ENCODE measurements at places on chromosomes 6 and 20.

- peak; percentile 41 for DNase-seq
Measured at GRCh38 chr20:32902456-32903420, 44.0 kb downstream of the EFCAB8 start.

DNA sequence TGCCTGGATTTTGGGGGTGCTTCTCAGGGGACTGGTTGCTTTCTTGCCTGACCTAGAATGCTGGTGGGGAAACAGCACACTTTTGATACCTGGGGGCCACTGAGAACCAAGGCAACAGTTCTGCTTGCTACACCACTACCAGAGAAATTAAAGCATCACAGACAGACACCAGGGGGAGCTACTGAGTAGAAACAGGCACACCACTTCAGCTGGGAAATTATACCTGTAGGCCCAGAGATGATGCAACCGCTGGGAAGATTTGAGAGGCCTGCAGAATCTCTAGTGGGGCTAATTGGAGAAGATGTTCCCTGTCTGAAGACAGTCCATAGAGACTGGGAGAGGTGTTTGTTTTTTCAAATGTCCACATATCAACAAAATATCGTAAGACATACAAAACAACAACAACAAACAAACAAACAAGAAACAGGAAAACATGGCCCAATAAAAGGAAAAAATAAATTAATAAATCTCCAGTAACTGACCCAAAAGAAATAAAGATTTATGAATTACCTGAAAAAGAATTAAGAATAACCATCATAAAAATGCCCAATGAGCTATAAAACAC is 129.4 kb upstream of the RIN2 start:
- peak; percentile 50 for DNase-seq

GRCh38 chr20:10178091-10178490 is 40.5 kb upstream of the SNAP25 start:
- no peak for DNase-seq

DNA sequence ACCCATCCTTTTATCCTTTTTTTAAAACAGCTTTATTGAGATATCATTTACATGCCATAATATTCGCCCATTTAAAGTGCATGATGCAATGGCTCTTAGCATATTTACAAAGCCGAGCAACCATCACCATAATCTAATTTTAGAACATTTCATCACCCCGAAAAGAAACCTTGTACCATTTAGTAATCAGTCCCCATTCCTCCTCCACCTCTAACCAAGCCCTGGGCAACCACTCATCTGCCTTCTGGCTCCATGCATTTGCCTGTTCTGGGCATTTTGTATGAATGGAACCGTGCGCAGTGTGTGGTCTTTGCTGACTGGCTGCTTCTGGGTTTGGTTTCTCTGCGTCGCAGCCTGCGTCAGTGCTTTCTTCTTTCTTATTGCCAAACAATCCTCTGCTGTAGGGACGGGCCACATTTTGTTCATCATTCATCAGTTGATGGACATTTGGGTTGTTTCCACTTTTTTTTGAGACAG is 10.2 kb upstream of the EEF1A2 start:
- no peak for DNase-seq

- DNase-seq, result no peak
Measured at GRCh38 chr20:5592823-5593739, 157.1 kb upstream of the SHLD1 start.

DNA sequence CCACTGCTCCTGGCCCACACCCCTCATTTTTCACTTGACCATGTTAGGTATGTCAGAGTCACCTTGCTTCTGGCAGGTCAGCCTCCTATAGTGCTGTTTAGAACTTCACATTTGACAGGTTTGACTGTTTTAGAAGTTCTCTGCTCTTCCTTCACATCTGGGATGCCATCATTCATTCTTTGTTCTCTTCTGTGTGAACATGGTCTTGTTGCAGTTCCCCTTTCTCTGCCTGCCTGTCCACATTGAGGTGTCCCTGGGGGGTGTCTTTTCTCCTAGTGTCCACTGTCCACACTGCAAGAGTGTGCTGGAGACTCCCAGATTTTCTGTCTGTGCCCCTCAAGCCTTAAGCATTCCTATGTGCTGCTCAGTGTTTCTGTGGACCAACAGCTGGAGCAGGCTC is 89.5 kb downstream of the JARID2 start:
- DNase-seq, result no peak

DNA sequence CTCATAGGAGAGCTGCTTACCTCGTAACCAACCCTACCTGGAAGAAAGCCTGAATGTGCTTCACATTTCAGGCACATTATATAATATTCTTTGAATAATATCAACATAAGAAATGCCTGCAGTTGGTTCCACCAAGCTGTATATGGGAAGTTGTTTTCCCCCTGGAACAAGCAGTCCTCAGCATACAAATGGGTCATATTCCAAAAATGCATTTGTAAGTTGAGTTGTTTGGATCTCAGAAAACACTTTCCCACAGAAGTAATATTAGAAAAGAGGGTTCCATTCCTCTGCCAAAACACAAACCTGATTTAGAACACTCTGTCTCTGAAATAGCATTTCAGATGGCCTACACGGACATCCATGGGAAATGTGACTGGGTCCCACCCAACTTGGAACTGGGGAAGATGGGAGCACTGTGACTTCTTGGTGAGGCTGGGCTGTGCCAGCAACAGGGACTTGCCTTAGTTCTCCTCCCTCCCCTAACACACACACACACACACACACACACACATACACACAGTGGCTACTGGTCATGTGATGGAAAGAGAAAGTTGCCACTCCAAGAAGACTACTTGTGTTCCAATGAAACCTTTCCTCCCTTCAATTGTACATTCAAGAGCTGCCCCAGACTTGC is 11.4 kb upstream of the RCAN2 start:
- DNase-seq, result no peak

- DNase-seq, result no peak
Measured at GRCh38 chr6:134123666-134124208, 71.3 kb upstream of the SLC2A12 start.
